NT2/D1 (cell line): ENCODE measurements at places on chromosomes 16 and 17.

DNA sequence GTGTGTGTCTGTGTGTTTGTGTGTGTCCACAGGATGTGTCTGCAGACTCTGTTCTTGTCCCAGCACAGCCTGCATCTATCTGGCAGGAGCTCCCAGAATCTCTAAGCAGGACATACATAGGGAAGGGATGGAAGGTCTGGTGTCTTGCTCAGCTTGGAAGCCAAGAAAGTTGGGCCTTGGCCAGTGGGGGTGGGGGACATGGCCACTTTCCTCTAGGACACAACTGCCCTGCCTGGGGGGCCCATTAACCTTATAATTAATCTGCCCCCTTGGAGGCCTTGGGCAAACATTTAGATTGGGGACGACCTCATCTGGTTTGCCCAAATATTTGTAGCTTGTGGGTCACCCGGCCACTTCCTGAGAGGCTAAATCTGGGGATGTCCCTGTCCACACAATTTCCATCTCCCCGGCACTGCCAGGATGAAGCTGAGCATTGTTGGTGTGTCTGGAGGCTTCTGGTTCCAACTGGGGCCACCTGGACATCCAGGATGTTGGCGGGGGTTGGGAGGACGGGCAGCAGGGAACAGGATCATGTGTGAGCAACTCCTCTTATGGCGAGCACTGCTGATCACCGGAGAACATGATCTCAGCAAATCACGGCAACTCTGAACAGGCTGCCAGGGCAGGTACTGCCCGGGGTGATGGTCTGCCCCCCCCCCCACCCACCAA, 17.2 kb upstream of the FOXF1 start:
- DNase-seq: no peak

DNA sequence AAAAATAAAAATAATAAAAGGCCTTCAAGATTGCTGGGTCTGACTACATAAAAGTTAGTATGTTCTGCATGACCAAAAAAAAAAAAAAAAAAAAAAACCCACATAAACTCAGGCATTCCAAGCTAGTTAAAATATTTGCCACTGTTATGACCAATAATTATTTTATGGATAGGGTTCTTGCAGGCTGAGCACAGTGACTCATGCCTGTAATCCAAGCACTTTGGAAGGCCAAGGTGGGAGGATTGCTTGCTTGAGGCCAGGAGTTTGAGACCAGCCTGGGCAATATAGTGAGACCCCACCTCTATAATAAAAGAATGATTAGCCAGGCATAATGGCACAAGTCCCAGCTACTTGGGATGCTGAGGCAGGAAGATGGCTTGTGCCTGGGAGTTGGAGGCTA, 8.1 kb downstream of the SCNN1B start:
- no peak for DNase-seq

DNA sequence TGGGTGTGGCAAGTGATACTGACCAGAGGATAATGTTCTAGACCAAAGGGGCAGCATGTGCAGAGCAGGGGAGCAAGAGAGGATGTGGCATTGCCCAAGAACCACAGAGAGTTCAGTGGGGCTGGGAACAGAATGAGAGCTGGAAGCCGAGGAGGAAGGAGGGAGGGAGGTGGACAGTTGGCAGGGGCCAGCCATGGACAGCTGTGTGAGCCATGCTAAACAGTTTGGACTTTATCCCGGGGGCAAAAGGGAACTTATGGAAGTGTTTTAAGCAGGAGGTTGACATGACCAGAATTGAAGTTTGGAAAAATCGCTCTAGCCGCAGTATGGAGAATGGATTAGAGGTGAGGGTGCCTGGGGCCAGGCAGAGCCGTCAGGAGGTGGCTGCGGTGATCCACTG, 29.4 kb upstream of the TMEM132E start:
- no peak for DNase-seq

- peak; percentile 66 for DNase-seq
Observed at GRCh38 chr16:23974223-23974622, 138.4 kb downstream of the PRKCB start.

DNA sequence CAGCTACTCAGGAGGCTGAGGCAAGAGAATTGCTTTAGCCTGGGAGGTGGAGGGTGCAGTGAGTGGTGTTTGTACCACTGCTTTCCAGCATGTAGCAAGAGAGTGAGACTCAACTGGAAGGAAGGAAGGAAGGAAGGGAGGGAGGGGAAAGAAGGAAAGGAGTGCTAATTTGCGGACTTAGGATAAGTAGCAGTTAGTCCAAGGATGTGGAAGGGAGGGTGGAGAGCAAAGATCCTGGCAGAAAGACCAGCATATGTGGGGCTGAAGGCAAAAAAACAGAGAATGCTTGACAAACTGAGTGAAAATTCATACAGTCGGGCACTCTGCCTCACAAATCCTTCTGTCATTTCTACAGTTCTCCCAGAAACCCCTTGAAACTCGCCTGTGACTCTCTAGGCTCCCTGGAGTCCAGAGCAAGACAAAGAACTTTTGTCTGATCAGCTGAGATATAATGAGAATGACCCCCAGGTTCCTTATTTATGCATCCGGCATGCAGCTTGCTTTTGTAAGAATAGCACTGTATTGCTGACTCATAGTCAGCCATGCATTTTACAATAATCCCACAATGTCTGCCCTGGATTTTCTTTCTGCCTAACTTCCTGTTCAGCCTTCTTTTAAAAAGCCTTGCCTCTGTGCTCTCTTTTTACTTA, 31.5 kb downstream of the CDK5RAP3 start:
- no peak for DNase-seq

- no peak for DNase-seq
Observed at GRCh38 chr16:17381784-17382183, 89.0 kb downstream of the XYLT1 start.

- no peak for DNase-seq
Observed at GRCh38 chr16:65125322-65125721, 3.5 kb upstream of the CDH11 start.

DNA sequence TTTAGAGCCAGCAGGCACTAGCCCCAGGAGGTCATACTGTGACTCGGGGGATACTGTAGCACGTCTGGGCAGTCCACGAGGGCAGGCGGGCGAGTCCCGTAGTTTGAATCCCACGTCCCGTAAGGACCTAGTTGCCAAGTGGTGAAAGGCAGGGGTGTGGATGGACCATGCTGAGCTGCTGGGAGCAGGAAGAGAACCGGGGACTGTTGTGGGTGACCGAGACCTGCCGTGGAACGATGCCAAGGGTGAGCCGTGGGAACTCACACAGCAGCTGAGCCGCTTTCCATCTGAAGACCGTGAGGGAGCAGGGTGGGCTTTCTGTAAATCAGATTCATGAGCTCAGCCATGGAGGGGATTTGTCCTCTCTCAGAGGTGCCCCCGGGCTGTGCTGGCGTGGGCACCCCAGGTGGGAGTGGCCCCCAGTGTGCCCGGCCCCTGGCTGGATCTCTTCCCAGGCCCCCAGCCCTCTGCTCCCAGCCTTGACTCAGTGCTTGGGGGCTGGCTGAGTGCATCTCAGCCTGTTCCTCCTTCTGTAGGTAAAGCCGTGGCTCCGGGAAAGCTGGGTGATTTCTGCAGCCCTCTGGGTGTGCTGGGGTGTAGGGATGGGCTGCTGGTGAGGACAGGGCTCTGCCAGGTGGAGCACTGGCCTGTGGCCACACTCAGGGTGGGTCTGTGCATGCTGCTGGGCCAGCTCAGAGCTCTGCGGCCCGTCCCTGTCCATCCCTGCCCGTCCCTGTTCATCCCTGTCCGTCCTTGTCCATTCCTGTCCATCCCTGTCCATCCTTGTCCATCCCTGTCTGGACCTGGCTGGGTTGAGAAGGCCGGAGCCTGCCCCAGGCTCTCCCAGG, 13.6 kb downstream of the ASPSCR1 start:
- DNase-seq: no peak

DNA sequence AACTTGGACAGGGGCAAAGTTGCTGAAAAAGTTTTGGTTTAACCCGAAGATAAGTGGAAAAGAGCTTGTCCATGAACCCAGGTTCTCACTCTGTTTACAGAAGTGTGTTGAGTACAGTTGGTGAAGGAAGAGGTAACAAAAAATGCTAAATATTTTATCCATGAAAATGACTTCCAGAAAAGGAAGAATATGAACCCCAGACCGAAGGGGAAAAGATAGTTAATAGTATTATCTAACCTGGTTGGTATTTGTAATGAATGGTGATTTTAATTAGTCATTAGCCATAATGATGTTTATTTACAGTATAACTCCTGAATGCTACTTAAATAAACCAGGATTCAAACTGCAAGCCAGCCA, 574 bp upstream of the TMEM106A start:
- no peak for DNase-seq

GRCh38 chr16:50531359-50531758, 16.8 kb upstream of the NKD1 start:
- no peak for DNase-seq

DNA sequence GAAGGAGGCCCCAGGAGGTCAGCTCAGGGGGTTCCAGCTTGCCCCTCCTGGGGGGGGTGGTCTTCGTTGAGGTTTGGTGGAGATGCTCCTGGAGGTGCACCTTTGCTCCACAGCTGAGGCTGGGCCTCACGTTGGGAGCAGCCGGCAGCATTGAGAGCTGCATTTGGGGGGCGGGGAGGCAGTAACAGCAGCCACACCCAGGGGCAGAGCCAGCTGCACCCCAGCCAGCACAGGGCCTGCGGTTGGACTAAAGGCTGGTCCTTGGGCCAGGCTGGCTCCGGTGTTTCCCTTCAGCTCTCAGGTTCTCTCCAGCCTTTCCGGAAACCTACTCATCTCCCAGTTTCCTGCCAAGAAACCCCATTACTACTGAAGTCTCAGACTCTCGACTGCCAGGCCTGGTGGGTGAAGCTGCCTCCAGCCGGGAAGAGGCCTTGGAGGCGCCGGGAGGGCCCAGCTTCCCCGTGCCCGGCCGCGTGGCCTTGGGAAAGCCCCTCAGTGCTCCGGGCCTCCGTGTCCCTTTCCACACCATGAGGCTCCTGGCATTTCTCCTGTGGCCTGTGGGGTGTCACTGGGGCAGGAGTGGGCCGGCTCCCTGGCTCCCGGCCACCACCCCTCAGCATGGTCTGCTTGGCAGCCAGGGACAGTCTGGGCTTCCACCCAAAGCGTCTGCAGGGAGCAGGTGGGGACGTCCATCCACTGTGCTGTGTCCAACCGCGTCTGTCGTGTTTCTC, 14.0 kb upstream of the BAIAP2 start:
- no peak for DNase-seq

DNA sequence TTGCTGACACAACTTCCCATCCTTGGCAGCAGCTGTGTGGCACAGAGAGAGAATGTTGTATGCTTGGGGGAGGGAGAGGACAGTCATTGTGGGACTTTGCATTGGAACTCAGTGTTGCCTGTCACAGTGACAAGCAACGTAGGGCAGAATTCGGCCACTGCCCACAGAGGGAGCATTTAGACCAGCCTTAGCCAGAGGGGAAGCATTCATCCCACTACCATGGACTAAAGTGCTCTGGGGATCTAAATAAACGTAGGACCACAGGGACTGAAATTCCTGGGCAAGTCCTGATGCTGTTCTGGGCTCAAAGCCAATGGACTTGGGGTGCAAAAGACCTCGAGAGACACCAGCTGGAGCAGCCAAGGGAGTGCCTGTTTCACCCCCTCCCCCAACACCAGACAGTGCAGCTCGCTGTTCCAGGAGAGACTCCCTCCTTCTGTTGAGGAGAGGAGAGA, 44.9 kb downstream of the ABCA8 start:
- DNase-seq: no peak
